ENCODE measurements at places on chromosomes 5 and 9. TPM values are rescaled to one million over a fixed set of nuclear protein-coding genes. Genes with fewer than 3 reads are reported as not detected.

The GLIPR2 gene
- 13.7 TPM for total RNA-seq

DNA sequence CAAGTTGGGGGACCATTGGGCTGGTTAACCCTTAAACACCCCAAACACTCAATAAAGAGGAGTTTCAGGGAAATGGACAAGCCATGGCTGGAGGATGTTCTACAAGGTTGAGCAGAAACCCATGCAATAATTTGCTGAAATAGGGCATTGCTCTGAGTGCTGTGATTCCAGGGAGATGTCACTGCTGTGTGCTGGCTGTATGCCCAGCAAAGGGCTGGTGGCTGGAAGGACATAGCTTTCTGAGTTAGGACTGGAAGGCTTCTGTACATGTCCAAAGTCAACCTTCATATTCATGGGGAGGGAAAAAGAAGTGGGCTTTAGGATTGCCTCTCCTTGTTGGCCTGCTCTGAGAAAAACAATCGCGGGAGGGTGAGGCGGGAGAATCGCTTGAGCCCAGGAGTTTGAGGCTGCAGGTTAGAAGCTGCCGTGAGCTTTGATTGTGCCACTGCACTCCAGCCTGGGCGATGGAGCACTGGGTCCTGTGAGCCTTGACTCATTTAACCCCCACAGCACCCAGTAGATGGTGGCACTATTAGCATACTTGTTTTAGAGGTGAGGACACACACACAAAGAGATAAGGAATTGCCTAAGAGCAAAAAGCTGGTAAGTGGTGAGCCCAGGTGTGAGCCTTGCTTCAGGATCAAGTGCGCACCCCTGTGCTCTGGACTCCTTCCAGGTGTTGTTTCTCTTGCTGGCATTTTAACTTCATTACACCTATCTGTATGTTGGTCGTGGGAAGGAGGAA lies 20.4 kb downstream of the IL12B start:
- H3K4me3 ChIP-seq: peak overlapping the region; percentile 3
- H3K36me3 ChIP-seq: no peaks in the 10 kb centered on the region
- H3K27ac ChIP-seq: no peak overlapping the region
- DNase-seq: no peak
- no peaks in the 10 kb centered on the region for H3K27me3 ChIP-seq

- no peak overlapping the region for H3K27ac ChIP-seq
- no peaks in the 10 kb centered on the region for H3K4me1 ChIP-seq
- no peaks in the 10 kb centered on the region for H3K27me3 ChIP-seq
- H3K4me3 ChIP-seq: no peak overlapping the region
- DNase-seq: no peak
- H3K36me3 ChIP-seq: no peaks in the 10 kb centered on the region
Observed at GRCh38 chr5:159906463-159906862, 9.8 kb upstream of the ADRA1B start.

- H3K4me3 ChIP-seq: no peak overlapping the region
- peaks cover 23% of the 10 kb centered on the region for H3K4me1 ChIP-seq
- no peak for DNase-seq
- peaks cover 25% of the 10 kb centered on the region for H3K36me3 ChIP-seq
- no peaks in the 10 kb centered on the region for H3K27me3 ChIP-seq
Observed at GRCh38 chr9:19381656-19382055, 1.6 kb upstream of the RPS6 start.

The LCN6 gene
- total RNA-seq: not detected

The ABO gene
- 0.31 TPM for total RNA-seq

DNA sequence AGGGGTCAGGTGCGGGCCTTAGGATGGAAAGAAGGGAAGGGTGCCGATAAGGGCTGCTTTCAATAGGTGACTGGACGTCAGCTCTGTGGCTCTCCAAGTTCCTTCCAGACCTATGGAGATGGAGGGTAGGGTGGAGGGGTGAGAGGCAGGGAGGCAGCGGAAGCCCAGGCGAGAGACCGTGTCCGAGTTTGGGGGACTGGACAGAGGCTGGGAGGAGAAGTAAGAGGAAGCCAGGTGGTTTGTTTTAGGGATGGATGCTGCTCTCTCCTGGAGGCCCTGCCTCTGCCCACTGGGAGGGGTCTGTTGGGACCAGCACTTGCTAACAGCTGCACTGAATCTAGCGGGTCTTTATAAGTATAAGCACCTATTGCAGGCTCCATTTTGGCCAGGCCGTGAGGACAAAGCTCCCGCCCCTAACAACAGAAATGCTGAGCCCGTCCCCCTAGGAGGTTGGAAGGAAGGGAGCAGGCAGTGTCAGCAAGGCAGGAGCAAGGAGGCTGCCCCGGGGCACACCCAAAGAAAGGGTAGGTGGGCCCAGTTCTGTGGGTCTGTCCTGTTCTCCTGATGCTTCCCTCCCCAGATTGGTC lies 167.5 kb downstream of the DAB2IP start:
- DNase-seq: no peak
- H3K36me3 ChIP-seq: no peaks in the 10 kb centered on the region
- H3K4me3 ChIP-seq: no peak overlapping the region
- no peaks in the 10 kb centered on the region for H3K4me1 ChIP-seq
- no peak overlapping the region for H3K27ac ChIP-seq

DNA sequence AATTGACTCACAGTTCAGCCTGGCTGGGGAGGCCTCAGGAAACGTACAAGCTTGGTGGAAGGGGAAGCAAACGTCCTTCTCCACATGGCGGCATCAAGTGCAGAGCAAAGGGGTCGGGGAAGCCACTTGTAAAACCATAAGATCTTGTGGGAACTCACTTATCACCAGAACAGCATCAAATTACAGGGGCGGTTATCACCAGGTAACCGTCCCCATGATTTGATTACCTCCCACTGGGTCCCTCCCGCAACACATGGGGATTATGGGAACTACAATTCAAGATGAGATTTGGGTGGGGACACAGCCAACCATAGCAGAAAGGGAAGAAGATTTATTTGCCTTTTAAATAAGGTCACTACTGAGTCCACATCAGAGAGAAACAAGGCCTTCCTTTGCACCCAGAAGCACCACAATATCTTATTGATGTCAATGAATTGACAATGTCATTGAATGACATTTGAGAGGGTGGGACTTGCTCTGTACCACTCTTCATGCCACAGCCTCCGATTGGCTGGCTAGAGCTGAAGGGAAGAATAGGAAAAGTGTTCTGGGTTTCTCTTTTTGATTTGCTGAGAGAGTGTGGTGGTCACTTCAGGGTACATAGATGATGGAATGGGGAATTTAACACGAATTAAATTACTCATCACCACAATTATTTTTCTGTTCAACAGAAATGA lies 11.0 kb downstream of the SKP2 start:
- H3K36me3 ChIP-seq: peaks cover 76% of the 10 kb centered on the region
- H3K27ac ChIP-seq: no peak overlapping the region
- no peak for DNase-seq
- no peak overlapping the region for H3K4me3 ChIP-seq
- H3K27me3 ChIP-seq: no peaks in the 10 kb centered on the region
- no peaks in the 10 kb centered on the region for H3K4me1 ChIP-seq

DNA sequence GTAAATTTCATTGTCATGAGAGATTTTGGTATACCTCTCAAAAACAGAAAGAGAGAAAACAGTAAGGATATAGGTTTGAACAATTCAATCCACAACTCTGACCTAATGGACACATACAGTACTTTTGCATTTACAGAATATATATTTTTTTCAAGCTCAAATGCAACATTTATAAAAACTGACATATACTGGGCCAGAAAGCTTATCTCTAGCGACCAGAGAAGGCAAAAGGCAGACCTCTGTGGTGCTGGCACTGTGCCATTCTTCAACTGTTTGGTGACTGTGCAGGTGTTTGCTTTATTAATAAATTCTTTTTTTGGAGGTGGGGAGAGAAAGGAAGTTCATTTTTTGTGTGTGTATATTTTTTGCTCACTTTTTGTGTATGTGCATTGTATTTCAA lies 6.0 kb upstream of the PLAC8L1 start:
- H3K36me3 ChIP-seq: peaks cover 23% of the 10 kb centered on the region
- H3K27ac ChIP-seq: no peak overlapping the region
- DNase-seq: no peak
- H3K4me1 ChIP-seq: no peaks in the 10 kb centered on the region

The SCGB3A2 gene
- not detected for total RNA-seq

The TEX48 gene
- not detected for total RNA-seq

- no peak overlapping the region for H3K27ac ChIP-seq
- no peaks in the 10 kb centered on the region for H3K27me3 ChIP-seq
- DNase-seq: no peak
- H3K4me1 ChIP-seq: no peaks in the 10 kb centered on the region
Observed at GRCh38 chr9:14903040-14903439, 7.2 kb downstream of the FREM1 start.

DNA sequence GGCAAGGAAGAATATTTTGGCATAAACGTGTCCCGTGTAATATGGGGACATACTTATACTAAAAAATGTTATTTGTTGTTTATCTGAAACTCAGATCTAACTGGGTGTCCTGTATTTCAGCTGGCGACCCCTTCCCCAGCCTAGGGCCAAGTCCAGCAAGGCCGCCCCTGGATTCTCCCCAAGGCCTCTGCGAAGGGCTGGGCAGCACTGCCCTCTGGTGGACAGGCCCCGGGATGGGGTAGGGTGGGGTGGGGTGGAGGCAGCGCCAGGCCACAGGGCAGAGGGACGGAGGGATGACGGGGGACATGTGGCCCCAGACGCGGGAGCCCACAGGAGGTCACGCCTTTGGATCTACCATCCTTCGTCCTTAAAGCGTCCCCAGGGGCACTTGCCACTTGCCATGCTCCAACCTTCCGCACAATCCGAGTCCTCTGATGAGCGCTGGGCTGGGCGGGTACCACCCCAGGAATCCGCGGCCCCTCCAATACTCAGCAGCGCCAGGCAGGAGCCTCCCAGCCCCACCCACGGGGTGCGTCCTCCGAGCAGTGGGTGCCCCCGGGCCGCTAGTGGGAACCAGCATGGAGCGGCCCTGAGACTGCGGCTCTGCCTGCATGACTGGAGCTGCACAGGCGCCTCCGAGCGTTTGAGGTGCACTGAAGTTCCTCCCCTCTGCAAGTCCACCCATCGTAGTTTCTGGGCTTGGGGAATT lies 7.1 kb upstream of the AGPAT2 start:
- DNase-seq: peak; percentile 27
- peaks cover 11% of the 10 kb centered on the region for H3K27me3 ChIP-seq
- H3K4me1 ChIP-seq: peaks cover 3% of the 10 kb centered on the region

The ZNF483 gene
- total RNA-seq: 28.5 TPM

The VCAN gene
- 7.1 TPM for total RNA-seq

The SURF6 gene
- 15.9 TPM for total RNA-seq

The NME5 gene
- not detected for total RNA-seq

DNA sequence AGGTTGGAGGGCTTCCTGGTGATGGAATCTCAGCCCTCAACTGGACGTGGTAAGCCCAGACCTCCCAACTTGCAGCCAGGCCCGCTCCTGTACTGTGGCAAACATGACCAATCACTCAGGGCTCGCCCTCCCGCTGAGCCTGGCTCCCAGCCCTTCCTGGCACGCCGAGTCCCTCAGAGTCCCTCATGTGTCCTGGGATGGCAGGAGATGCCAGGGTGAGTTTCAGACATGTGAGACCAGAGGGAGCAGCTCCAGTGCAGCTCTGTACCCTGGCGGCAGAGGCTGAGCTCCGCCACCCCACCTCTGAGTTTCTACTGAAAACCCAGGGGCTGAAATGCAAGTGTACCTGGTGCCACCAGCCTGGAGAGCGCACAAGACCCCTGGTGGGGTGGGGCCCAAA lies 42.0 kb upstream of the RXRA start:
- no peak overlapping the region for H3K4me3 ChIP-seq
- H3K27me3 ChIP-seq: peaks cover 3% of the 10 kb centered on the region
- H3K36me3 ChIP-seq: no peaks in the 10 kb centered on the region
- H3K27ac ChIP-seq: no peak overlapping the region
- DNase-seq: no peak

DNA sequence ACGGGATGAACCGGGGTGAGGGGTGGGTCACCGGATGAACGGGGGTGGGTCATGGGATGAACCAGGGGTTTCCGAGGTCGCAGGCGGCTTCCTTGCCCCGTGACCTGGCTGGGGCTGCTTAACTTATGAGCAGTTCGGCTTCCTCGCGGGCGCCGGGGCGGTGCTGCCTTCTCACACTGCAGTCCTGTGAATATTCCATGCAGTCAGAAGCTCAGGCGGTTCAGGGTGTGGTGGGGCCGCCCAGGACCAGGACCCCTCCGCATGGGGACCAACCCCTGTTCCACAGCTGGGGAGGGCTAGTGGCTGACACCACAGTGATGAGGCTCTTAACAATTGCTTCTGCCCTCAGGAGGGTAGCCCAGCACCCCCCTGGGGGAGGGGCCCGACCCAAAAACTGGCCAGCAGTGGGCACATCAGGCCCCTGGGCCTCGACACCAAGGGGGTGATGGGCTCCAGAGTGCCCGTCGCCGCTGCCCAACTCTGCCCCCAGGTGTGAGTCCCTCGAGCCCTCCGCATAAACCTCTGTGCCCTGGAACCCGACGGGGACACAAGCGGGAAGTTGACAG lies 30.9 kb upstream of the SLC9A3 start:
- no peaks in the 10 kb centered on the region for H3K27me3 ChIP-seq
- no peak for DNase-seq
- H3K36me3 ChIP-seq: no peaks in the 10 kb centered on the region
- H3K4me3 ChIP-seq: no peak overlapping the region
- no peak overlapping the region for H3K27ac ChIP-seq

The GABRG2 gene
- total RNA-seq: not detected

GRCh38 chr9:98870782-98871557 lies 63.5 kb downstream of the GALNT12 start:
- no peaks in the 10 kb centered on the region for H3K36me3 ChIP-seq
- no peaks in the 10 kb centered on the region for H3K27me3 ChIP-seq
- no peak overlapping the region for H3K4me3 ChIP-seq
- DNase-seq: no peak
- H3K27ac ChIP-seq: no peak overlapping the region

- H3K27ac ChIP-seq: no peak overlapping the region
- no peaks in the 10 kb centered on the region for H3K4me1 ChIP-seq
- no peaks in the 10 kb centered on the region for H3K36me3 ChIP-seq
- H3K4me3 ChIP-seq: no peak overlapping the region
- DNase-seq: no peak
Observed at GRCh38 chr9:3825721-3826120, 299.9 kb upstream of the RFX3 start.

DNA sequence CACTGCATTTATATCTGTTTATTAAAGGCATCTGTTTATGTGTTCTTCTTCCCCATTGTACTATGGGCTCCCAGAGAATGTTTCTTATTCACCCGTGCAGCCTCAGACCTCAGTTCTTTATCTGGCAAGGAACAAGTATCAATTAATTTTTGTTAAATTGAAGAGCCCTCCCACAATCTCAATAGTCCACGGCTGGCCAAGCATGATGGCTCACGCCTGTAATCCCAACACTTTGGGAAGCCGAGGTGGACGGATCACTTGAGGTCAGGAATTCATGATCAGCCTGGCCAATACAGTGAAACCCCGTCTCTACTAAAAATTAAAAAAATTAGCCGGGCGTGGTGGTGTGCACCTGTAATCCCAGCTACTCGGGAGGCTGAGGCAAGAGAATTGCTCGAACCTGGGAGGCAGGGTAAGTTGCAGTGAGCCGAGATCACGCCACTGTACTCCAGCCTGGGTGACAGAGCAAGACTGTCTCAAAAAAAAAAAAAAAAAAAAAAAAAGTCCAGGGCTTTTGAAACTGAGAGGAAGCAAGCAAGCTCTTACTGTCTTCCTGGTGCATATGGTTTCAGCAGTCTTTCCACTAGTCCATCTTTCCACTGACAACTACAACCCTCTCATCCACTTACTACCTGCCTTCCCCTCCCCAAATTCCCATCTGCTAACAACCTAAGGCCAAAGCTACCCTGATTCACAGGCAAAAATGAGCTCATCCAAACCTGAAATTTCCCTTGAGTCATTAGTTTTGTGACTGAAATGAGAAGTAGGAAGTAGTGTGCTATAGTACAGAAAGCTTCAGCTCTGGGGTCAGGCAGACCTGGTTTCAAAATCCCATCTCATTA lies 2.3 kb upstream of the HK3 start:
- H3K27ac ChIP-seq: no peak overlapping the region
- H3K36me3 ChIP-seq: peaks cover 34% of the 10 kb centered on the region
- H3K4me3 ChIP-seq: no peak overlapping the region
- H3K27me3 ChIP-seq: no peaks in the 10 kb centered on the region
- DNase-seq: peak; percentile 56

Measured in CD4-positive, alpha-beta T cell (primary cell).